Cardiac fibroblast (primary cell): ENCODE measurements at places on chromosomes 2 and 18.
A peak's percentile ranks its signal among the peaks of the same experiment; 100 is the strongest.

DNA sequence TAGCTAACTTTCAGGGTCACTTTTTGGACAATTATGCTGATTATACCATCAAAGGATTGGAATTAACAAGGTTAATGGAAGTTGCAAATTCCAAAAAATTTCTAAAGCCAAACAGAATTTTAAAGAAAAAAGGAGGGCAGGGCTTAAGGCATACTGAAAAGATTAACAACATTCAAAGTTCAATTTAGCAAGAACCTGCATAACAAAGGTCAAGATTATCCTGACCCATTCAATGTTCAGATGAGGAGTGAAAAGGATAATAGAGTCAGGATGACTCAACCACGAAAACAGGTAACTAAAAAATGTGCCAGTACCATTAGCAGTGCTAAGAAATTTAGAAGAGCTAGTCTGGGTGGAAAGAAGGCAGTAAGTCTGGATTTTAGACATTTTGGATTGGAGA, 139.8 kb upstream of the HNMT start:
- DNase-seq: no peak

DNA sequence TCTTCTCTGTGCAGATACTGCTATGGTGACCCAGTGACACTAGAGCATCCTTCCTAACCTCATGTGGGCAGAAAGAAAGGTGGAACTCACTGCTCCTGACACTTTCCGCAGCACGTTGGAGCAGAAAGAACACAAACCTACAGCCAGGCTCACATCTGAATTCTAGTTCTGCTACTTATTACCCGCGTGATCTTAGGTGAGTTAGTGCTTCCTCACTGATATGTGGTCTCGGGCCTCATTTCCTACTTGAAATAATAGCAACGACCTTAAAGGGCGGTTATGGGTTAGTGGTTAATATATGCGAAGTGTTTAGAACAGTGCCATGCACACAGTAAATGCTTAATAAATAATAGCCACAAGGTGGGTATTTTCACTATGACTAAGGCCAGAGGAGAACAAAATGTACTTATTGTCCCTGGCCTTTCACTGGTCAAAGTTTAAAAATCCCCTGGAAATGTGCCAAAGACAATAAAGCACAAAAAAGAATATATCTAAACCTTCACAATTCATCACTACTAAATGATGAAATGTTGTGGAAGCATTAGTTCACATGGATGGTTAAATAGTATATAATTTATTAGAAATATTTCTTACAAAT, 66.6 kb downstream of the MYOM1 start:
- peak; percentile 43 for DNase-seq

DNA sequence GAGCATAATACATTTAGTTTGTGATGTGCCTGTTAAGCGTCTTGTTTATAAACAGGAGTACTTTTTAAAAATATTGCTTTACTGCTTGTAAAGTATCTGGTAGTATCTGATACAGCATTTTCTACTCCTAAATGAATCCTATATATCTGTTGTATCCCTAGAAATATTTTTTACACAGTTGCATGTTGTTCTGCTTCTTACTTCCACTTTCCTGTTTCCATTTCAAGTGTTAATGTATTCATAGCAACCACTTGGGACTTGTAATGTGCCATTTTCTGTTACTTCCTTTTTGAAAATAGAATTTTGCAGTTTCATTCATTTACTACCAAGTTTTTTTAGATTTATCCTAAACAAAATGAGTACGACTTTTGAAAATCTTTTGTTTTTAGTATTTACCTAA, 24.9 kb downstream of the CCNT2 start:
- no peak for DNase-seq

DNA sequence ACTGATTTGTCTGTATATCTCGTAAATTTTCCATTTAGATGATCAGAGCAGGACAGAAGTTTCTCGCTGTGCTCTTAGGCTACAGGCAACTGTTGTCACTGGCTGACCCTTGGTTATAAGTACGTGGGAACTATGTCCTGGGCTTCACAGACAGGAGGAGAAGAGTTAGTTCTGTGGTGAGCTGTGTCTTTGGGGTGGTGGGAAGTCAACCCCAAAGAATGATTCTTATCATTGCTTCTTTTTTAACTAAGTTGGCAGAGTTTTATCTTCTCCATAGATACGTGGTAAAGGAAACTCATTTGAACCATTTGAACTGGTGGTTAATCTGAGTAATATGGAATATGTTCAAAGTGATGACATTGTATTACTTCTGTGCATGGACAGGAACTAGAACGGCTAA, 230.6 kb upstream of the EPAS1 start:
- DNase-seq: peak; percentile 49

- peak; percentile 55 for DNase-seq
Measured at GRCh38 chr2:175025946-175026345, 20.8 kb upstream of the CHN1 start.
